ENCODE measurements at places on chromosomes 3 and 15.

GRCh38 chr3:1532935-1533606, 440.2 kb downstream of the CNTN6 start:
- DNase-seq, result no peak

DNA sequence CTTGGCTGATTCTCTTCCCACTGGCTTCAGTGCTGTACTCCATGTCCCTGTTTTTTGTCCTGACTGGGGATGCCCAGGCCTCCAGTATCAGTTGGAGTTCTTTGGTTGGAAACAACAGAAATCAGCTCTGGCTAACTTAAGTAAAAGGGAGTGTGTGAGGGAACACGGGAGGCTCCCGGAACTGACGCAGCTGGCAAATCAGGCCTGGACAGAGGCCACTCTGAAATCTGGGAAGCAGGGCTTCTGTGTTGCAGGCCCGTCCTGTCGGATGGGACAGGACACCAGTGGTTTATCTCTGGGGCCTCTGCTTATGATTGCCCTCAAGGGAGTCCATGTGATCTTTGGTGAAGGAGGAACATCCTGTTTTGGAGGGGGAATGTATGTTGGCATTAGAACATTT, 124.3 kb downstream of the CHCHD6 start:
- DNase-seq, result no peak

GRCh38 chr3:70806556-70806955, 494.1 kb upstream of the MDFIC2 start:
- DNase-seq, result no peak

DNA sequence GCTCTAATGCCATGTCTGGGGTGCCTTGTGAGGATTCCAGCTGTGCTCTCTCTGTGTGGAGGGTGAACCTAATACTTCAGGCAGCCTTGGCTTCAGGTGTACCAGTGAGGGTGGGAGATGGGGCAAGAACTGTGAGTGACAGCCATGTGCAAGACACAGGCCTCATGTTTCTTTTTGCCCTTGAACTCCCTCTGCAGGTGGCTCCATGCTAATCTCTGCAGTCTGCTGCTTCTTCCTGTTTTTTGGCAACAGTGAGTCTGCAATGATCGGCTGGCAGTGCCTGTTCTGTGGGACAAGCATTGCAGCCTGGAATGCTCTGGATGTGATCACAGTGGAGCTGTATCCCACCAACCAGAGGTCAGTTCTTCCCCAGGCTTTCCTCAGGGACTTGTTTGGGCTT, 189.3 kb downstream of the SV2B start:
- DNase-seq, result no peak

DNA sequence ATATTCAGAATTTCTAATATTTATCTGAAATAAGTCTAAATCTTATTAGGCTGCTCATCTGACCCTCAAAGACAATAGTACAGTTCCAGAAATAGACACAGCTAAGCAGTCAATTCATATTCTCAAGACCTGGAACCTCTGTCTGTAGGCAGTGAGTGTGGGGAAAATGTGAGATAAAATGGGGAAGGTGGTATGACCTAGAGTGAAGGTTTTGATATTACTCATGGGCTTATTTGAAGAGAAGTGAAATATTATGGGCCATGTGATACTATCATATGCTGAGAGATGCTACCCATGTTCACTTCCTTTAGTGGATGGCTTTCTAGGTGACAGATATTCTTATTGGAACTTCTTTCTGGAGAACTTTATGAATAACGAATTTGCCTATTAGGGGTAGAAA, 33.5 kb downstream of the TGFBR2 start:
- no peak for DNase-seq

Measured in DMS79 (cell line).